Subcutaneous preadipocyte (primary cell): ENCODE measurements at places on chromosomes 7 and 10. TPM values are rescaled to one million over a fixed set of nuclear protein-coding genes. Genes with fewer than 3 reads are reported as not detected.

Gene RADIL
- total RNA-seq: 2.7 and 2.9 TPM in 2 replicates

Gene AKR1C2
- 93.0 and 97.0 TPM in 2 replicates for total RNA-seq

Gene KNDC1
- total RNA-seq: under 0.01 and 0.20 TPM in 2 replicates

Gene UNCX
- not detected in 2 replicates for total RNA-seq

Gene MYL7
- 0.73 TPM in 1 of 2 replicates, not detected in the other for total RNA-seq

Gene LRRC18
- not detected in 2 replicates for total RNA-seq

Gene LOXL4
- 7.2 and 8.8 TPM in 2 replicates for total RNA-seq

Gene ECHDC3
- 2.9 and 4.4 TPM in 2 replicates for total RNA-seq

Gene FGFR2
- total RNA-seq: under 0.01 TPM in 1 of 2 replicates, not detected in the other

Gene GRM8
- not detected in 2 replicates for total RNA-seq

Gene ZNF467
- 0.20 TPM in 1 of 2 replicates, not detected in the other for total RNA-seq

Gene TRIM4
- total RNA-seq: 20.9 and 22.3 TPM in 2 replicates

Gene HMX3
- total RNA-seq: not detected in 2 replicates

Gene MACC1
- total RNA-seq: 0.37 TPM in 1 of 2 replicates, not detected in the other

Gene CPA1
- total RNA-seq: not detected in 2 replicates

Gene ACTA2
- 37.1 and 72.0 TPM in 2 replicates for total RNA-seq

Gene BCL7B
- 23.5 and 28.2 TPM in 2 replicates for total RNA-seq

Gene NKX1-2
- total RNA-seq: not detected in 2 replicates

Gene IFIT3
- total RNA-seq: 15.8 and 16.4 TPM in 2 replicates

Gene CAV2
- 91.5 and 105 TPM in 2 replicates for total RNA-seq
